ENCODE measurements at places on chromosomes 2 and 18.

GRCh38 chr2:8729939-8730338 is 48.1 kb downstream of the ID2 start:
- no peak for DNase-seq

GRCh38 chr18:48641981-48642380 is 103.2 kb downstream of the CTIF start:
- no peak for DNase-seq

- DNase-seq: no peak
Measured at GRCh38 chr2:179393481-179393880, 128.8 kb upstream of the SESTD1 start.

DNA sequence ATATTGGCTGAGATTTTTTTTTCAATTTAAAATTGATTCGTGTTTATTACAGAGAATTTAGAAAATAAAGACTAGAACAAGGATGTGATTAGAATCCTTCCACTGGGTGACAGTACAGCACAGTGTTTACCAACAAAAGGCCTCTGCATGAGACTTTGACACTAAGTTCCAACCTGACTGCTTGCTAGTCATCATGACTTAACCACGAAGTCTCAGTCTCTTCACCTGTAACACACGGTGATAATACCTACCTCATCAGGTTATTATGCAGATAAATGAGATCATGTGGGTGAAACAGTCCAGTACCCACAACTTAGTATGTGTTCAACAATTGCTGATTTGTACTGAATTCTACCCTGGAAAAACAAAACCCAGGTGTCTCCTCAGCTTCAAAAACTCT is 151.2 kb downstream of the STK39 start:
- no peak for DNase-seq

DNA sequence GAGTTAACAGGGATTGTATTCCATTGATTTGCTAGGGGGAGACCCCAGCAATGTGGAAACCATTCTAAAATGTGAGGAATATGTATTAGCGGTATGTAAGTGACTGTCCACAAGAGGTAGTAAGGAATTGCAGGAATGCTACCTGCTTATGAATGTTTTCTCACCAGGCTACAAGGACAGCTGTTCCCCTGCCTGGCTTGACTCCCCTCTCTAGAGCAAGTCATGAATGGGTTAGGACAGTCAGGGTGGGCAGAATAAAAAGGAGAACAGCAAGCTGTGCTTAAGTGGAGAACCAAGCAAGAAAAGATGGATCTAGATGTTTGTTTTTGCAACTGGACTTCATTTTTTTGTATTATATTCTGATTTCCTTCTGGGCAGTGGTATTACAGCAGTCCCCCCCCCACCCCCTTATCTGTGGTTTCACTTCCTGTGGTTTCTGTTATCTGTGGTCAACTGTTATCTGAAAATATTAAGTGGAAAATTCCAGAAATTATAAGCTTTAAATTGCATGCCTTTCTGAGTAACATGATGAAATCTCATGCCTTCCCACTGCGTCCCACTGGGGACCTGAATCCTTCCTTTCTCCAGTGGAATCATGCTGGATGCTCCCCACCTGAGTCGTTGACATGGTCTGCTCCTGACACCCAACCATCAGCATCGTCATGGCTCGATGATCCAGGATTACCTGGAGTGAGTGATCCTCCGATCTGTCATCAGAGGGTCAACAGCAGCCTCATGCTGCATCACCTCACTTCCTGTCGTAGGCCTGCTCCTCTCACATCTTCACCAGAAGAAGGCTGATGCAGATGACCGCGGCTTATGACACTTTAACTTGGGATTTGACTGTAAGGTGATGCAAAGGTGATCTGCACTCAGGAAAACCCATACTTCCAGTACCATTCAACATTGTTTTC is 52.2 kb downstream of the VAPA start:
- no peak for DNase-seq

GRCh38 chr2:23215016-23215415 is 170.0 kb upstream of the KLHL29 start:
- no peak for DNase-seq

DNA sequence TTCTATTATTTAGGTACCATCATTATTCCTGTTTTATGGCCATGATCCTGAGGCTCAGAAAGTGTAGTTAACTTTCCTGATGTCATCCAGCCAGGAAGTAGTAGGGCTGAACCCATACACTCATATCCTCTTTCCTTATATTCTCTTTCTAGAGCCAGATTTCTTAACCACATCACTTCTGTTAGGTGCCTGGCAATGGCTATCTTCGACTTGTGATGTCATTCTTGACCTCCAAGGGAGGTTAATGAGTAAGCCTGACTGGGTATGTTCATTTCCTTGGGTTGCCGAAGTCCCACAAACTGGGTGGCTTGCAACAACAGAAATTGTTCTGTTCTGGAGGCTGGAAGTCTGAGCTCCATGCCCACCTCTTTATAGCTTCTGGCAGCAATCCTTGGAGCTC is 43.4 kb downstream of the ITGB6 start:
- DNase-seq: no peak

GRCh38 chr2:5908071-5908470 is 215.9 kb downstream of the SOX11 start:
- DNase-seq: no peak

DNA sequence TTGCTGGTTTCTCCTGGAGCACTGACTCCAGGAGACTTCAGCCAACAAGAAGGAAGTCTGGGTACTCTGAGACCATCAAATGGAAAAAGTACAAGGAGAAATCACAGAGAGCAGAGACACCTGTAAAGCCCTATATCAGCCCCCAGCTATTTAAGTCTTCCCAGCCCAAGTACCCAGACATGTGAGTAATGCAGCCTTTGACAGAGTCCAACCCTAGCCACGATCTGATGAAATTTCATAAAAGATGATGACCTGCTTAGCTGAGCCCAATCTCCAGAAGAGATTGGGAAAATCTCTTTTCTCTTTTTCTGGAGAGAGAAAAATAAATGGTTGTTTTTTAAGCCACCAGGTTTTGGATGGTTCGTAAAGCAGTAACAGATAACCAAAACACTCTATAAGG is 196.6 kb downstream of the NBAS start:
- DNase-seq: no peak

DNA sequence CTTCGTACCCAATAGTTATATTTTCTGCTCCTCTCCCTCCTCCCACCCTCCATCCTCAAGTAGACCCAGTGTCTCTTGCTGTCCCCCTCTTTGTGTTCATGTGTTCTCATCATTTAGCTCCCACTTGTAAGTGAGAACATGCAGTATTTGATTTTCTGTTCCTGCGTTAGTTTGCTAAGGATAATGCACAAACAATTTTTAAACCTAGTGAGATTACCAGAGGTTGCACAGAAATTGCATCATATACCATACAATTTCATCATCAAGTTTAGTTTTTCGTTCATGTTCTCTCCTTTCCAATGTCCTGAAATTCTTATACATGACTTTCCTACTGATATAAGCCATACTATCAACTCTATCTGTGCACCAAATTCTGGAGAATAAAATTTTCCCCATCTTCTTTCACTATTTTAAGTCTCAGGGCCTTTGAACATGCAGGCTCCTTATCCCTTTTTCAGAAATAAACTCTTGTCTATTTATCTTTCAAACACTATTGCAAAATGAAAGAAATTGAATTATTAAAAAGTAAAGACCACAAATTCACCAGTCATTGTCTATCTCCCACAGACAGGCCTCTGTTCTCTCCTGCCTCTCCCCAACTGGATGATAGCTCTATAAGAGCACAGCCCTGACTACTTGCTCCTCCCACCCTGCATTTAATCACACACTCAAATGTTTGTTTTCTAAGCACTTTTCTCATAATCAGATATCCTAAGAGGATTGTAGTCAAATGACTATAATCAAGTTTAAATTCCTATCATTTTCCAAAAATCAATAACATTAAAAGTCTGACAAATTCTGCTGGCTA is 27.2 kb upstream of the B4GALT6 start:
- DNase-seq: no peak

DNA sequence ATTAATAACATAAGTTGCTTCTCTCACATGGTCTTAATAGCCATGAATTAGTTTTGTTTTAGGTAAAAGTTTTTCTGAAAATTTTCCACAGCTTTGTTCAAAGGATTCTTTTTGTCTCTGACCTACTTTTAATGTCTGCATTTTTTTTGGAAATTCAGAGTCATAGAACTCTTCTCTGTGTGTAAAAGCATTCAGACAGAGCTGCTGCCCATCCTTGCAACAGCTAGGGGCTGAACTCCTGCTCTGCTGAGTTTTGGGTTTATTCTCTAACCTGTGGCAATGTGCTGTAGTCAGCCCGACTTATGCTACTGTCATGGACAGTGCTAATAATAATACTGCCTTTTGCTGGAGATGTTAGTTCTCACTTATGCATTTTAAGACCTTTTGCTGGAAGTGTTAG is 44.1 kb downstream of the RALBP1 start:
- no peak for DNase-seq

DNA sequence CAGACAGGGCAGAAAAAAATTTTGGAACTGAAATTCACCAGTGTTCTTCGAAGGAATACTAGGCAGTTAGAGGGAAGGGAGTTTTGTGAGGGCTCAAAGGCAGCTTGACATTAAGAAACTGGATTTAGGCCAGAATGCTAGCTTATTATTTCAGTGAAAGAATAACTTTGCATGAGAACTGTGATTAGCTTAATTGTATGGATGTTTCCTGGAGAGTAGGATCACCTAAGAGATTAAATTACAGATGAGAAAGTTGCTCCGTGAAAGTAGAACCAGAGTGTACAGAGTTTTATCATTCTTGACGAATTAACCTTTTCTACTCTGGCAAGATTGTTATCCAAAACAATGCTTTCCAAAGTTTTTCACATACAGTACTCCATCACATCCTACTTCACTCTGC is 6.2 kb downstream of the SPAG16 start:
- DNase-seq: no peak

DNA sequence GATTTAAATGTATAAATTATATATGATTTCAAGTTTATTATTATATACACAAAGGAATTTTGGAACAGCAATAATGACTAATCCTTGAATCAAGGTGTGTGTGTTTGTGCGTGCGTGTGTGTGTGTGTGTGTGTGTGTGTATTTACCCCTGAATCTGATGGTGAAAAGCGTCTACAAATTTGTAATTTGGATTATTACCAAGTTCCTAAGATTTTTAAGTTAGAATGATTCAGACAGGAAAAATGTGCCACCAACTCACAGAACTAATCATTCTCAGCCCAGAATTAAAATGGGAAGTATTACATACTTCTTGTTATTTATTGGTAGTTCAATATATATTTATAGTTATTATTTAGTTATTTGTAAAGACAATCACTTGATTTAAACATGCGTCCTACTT is 12.3 kb downstream of the CALCRL start:
- no peak for DNase-seq

GRCh38 chr2:229043681-229044080 is 227.4 kb downstream of the PID1 start:
- no peak for DNase-seq

GRCh38 chr18:58222432-58223125 is 178.6 kb downstream of the NEDD4L start:
- no peak for DNase-seq

- no peak for DNase-seq
Measured at GRCh38 chr2:163338270-163338669, 397.5 kb downstream of the FIGN start.

GRCh38 chr2:45170191-45171135 is 161.2 kb upstream of the SIX2 start:
- no peak for DNase-seq

All from NCI-H1436 (cell line).